ENCODE measurements at places on chromosomes 7 and 10.

DNA sequence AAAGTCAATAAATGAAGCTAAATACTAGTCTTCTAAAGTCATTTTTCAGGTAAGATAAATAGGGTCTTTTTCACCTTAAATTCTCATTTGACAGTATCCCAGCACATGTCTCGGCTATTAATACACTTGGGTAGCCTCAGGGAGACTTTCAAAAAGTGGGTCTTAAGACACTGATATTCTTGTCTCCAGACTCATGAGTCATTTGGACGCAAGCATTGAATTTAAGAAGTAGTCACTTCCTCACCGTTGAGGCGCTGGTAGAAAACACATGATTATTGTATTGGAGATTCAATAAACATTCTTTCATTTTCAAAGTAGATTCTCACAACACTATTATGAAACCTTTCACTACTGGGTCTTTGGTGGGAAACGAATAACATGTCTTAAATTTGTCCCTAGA, 108.9 kb upstream of the SP8 start:
- no peak for DNase-seq

DNA sequence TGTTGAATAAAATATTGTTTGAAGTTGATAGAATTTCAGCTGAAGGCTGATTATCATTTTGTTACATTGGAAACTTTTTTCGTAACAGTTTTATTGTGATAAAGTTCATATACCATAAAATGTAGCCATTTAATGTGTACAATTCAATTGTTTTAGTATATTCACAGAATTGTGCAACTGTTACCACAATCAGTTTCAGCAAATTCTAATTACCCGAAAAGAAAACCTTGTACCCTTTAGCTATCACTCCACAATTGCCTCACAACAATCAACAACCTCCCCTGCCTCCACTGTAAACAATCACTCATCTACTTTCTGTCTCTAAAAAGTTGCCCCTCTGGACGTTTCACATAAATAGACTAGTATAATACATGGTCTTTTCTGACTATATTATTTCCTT, 179.7 kb upstream of the BET1 start:
- no peak for DNase-seq

- peak; percentile 71 for DNase-seq
Measured at GRCh38 chr7:138186951-138187351, 110.7 kb downstream of the AKR1D1 start.

- DNase-seq, result no peak
Measured at GRCh38 chr10:22613011-22613410, 101.4 kb downstream of the PIP4K2A start.

DNA sequence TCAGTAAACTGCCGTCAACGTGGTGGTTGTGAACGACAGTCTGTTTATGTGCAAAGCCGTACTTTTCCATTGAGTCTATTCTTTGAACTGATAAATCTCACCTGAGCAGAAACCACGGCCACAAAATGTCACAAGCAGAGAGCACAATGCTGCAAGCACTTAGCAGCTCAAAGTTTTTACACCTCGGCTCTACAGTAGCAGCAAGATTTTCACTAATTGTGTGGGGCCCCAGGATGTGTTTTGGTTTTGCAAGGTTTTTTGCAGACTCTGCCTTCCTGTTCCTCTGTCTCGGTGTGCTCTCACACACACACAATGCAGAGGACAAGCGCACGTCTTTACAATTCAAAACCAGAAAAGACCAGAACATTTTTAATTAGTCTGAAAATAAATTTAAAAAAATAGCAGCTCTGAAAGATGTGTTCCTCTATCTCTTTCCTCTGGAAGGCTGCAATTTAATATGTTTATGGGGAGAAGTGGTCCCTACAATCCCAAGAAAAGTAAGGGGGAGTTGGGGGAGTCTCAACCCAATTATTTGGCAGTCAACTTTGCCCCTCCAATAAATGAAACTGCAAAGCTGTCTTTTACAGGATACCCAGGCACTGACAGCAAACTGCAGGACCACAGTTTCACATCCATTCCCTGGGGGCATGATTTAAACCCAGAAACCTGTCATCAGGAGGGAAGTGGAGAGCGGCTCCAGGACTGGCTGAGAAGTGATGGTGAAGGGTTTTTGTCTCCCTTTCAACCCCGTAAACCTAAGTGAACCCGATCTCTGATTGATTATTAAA, 73.8 kb upstream of the SFMBT2 start:
- no peak for DNase-seq

- no peak for DNase-seq
Measured at GRCh38 chr7:122676466-122676865, 22.5 kb downstream of the RNF133 start.

DNA sequence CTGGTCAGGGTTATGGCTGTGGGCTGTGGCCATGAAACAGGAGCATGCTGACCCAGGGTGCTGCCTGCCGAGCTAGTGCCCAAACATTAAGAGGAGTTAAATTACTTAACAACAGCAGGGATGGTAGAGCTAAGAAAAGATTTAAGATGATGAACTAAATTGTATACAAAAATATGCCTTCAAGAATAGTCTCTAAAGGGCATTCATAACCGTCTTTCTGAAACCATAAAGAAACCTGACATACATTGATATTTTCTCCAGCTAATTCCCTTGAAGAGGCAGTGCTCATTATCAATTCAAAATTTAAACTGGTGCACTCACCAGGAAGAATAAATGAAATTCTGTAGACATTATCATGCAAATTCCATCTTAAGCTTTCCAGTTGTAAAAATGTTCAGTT, 265.8 kb upstream of the TAC1 start:
- DNase-seq, result no peak

All from neuronal stem cell (in vitro differentiated cells).